ENCODE measurements at places on chromosomes 2 and 18. TPM values are rescaled to one million over a fixed set of nuclear protein-coding genes. Genes with fewer than 3 reads are reported as not detected.

Gene CCDC74B
- 17.1 TPM for polyA plus RNA-seq

- peak; percentile 91 for DNase-seq
Observed at GRCh38 chr2:176174824-176175708, 13.4 kb upstream of the HOXD1 start.

GRCh38 chr18:41713969-41714825, 240.8 kb upstream of the PIK3C3 start:
- no peak for DNase-seq

Gene ANKRD23
- polyA plus RNA-seq, result 3.9 TPM

DNA sequence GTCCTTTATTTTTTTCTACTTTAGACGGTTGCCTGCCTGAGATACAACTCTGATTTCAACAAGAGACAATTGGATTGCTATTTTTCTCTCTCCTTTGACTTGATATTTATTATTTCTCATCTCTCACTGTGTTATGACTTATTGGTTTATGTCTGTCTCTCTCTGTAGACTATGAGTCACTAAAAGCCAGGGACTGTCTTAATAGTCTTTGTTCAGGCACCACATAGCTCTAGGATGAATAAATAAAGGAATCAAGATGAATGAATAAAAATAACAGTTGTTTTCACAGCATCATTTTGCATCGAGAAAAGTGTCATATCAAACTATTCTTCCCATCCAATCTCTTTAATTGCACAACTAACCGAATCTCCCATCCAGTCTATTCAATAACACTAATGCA, 31.4 kb upstream of the CD28 start:
- DNase-seq, result no peak

GRCh38 chr2:33457556-33458247, 18.7 kb upstream of the RASGRP3 start:
- DNase-seq, result peak; percentile 23

Gene KCNG2
- 0.71 TPM for polyA plus RNA-seq

Gene TMEM131
- 50.6 TPM for polyA plus RNA-seq

GRCh38 chr2:53629001-53629400, 138.6 kb upstream of the CHAC2 start:
- DNase-seq, result no peak

DNA sequence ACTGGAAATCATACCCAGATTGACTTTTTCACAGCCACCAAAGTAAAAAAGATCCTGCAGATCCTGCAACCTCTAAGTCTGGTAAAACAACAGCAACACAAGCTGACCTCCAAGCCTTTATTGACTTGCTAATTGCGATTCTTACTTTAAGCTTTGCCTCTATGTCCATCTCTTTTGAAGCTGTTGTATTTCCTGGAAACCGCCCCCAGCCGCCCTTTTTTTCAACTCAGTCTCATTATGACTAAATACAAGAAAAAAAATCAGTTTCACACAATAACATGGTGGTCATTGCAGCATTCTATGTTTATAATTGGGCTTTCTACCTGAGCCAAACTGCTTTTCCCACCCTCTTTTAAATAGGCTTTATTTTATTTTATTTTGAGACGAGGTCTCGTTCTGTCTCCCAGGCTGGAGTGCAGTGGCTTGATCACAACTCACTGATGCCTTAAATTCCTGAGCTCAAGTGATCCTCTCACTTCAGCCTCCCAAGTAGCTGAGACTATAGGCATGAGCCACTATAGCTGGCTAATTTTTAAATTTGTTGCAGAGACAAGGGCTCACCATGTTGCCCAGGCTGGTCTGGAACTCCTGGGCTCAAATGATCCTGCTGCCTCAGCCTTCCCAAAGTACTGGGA, 76.2 kb downstream of the MOGAT1 start:
- no peak for DNase-seq

Gene SEPTIN2
- 600 TPM for polyA plus RNA-seq

DNA sequence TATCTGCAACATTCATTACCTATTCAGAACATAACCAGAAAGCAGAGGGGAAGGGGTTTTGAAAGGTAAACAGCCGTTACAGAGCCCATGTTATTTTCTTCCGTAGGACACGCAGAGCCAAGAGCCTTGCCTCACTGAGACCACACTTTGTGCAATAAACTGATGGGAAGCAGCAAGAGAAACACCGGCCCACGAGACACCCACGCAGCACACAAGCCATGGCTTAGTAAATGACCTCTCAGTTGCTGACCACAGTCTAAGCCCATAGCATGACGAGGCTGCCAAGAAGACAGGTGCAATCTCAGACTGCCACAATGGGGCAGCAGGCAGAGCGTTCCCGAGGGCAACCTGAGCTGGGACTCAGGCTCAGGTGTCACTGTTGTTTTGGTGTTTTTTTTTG, 59.6 kb downstream of the CABYR start:
- DNase-seq, result no peak

- DNase-seq, result no peak
Observed at GRCh38 chr2:96730212-96730611, 9.7 kb downstream of the LMAN2L start.

GRCh38 chr2:54879598-54880332, 156.3 kb downstream of the EML6 start:
- no peak for DNase-seq

DNA sequence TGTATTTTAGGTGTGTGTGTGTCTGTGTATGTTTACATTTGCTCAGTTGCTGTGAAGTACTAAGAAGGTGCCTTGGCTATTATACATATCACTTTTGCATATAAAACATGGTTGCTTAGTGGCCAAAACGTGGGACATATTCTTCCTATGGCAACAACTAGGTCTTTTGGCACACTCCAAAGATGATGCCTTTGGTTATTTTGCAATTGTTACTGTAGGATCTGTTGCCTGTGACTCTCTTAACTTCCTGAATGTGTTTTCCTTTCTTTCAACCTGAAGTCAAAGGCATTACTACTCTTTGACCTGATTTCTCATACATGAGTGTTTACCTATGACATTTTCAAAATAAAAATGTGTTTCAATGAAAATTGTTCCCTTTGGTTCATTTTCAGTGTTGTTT, 160.5 kb downstream of the UBE2E3 start:
- no peak for DNase-seq

Gene TMEM247
- polyA plus RNA-seq, result not detected

DNA sequence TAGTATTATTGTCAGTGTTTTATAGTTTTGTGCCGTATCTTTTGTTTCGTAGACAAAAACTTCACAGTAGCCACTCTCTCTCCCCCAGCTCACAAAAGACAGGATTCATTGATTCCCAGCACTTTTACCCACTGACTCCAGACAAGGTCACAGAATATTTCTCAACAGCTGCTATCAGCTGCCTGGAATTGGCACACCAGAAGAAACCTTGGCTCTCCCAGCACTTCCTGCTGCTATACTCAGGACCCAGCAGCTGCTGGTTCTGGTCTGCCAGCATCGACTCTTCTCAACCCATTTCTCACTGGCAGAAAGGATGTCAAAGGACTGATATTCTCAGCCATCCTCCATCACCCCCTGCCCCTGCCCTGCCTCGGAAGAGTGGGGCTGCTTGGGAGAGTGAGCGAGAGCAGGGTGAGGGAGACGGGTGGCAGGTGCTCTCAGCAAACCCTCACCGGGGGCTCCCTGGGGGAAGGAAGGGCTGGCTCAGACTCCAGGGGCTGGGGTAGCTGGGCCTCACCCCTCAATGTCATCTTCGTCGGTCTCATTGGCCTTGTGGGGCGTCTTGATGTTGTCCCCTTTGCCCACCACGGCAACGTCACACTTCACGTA, 6.1 kb upstream of the OTOF start:
- DNase-seq, result no peak

GRCh38 chr2:113976277-113976928, 86.5 kb downstream of the ACTR3 start:
- no peak for DNase-seq

Gene ADGRF3
- polyA plus RNA-seq, result 3.5 TPM

GRCh38 chr2:204251998-204252376, 293.3 kb upstream of the PARD3B start:
- DNase-seq, result no peak

DNA sequence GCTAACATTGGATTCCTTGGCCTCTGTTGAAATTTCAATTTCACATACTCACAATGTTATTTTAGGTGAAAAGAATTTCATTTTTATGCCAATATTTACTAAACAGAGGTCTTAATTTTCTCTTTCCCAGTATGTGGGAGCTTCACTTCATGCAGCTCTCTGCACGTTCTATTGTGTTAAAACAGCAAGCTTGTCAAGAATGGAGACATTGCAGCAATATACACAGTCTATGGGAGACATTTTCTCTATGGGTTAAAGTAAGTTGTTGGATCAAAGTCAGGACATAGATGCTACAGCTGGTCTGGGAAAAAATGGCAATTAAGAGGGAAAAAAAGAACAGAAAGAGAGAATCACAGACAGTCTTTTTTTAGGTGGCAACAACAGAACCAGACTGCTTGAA, 70.4 kb upstream of the ARHGAP15 start:
- DNase-seq, result no peak

GRCh38 chr2:111191877-111192276, 71.2 kb downstream of the BCL2L11 start:
- no peak for DNase-seq

Gene KLHL14
- 30.4 TPM for polyA plus RNA-seq

- no peak for DNase-seq
Observed at GRCh38 chr2:174300114-174300513, 34.6 kb upstream of the SP9 start.

Gene TRABD2A
- 0.36 TPM for polyA plus RNA-seq

Gene SLC8A1
- polyA plus RNA-seq, result 56.1 TPM

GRCh38 chr2:15238028-15238427, 323.1 kb downstream of the NBAS start:
- DNase-seq, result no peak

Gene HS1BP3
- 18.7 TPM for polyA plus RNA-seq

DNA sequence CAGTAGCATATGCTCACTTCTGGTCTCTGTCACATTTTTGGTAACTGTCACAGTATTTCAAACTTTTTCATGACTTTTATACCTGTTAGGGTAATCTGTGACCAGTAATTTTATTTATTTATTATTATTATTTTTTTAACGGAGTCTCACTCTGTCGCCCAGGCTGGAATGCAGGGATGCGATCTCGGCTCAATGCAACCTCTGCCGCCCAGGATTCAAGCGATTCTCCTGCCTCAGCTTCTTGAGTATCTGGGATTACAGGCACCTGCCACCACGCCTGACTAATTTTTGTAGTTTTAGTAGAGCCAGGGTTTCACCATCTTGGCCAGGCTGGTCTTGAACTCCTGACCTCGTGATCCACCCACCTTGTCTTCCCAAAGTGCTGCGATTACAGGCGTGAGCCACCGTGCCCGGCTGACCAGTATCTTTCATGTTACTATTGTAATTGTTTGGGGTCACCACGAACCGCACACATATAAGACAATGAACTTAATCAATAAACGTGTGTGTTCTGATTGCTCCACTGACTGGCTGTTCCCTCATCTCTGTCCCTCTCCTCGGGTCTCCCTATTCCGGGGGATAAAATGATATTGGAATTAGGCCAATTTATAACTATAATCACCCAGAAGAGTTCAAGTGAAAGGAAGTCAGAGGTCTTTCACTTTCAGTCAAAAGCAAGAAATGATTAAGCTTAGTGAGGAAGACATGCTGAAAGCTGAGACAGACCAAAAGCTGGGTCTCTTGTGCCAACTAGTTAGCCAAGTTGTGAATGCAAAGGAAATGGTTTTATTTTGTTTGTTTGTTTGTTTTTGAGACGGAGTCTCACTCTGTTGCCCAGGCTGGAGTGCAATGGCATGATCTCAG, 22.9 kb downstream of the TGIF1 start:
- no peak for DNase-seq

GRCh38 chr2:213764849-213765248, 480.6 kb downstream of the SPAG16 start:
- DNase-seq, result no peak

DNA sequence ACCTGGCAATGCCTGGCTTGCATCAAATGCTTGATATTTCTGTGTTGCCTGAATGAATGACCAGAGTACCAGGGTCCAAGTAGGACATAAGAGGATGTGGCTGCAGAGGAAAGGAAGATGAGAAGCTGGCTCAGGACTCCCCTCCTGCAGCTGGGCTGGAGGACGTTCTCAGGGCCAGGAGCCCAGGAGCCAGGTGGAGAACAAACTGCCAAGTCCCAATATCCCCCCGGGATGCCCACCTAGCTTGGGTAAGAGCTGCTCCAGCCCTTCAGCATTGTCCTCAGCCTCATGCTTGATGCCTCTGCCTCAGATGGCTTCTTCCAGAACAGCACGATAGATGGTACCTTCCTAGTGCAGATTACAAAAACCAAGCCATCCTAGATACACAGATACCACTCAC, 8.6 kb upstream of the ATP6V1B1 start:
- DNase-seq, result no peak

GRCh38 chr2:85410584-85411404, 628 bp upstream of the CAPG start:
- no peak for DNase-seq

DNA sequence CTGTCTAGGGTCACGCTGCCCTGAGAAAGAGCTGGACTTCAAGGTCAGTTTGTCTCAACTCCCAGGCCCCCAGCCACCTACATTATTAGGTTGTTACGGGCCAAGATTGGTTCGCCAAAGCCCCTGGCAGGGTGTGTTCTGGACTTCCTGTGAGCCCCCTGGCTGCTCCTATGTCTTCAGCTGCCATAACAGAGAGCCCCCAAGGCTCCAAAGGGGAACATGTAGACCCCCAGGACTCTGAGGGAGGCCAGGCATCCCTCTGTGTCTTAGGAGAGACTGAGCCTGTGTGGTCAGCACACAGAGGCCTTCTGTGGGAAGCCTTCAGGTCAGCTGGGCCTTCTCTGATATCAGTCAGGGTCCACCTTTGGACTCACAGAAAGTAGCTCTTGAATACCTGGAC, 58.3 kb downstream of the INHBB start:
- DNase-seq, result no peak

Gene FBXO36
- 7.3 TPM for polyA plus RNA-seq

- DNase-seq, result no peak
Observed at GRCh38 chr2:29477186-29477585, 362.0 kb downstream of the CLIP4 start.

DNA sequence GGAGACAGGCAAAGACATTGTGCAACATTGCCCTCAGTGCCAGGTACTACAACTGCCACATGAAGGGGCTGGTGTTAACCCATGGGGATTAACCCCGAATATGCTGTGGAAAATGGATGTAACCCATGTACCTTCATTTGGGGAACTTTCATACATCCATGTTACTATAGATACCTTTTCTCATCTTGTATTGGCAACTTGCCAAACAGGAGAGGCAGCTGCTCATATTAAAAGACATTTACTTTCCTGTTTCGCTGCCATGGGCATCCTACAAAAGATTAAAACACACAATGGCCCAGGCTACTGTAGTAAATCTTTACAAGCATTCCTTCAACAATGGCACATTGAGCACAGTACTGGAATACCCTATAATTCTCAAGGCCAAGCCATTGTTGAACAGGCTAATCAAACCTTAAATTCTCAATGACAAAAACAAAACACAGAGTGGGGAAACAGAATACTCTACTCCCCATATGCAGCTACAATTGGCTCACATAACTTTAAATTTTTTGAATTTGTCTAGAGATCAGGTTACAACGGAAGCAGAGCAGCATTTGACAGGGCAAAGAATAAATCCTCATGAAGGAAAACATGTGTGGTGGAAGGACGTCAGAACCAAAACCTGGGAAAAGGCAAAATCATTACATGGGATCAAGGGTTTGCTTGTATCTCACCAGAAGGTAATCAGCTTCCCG, 1723.5 kb upstream of the LRRTM1 start:
- DNase-seq, result peak; percentile 36

Gene SNED1
- 7.6 TPM for polyA plus RNA-seq

Gene ITGA6
- 96.3 TPM for polyA plus RNA-seq
